ENCODE measurements at places on chromosomes 2 and 18.
A peak's percentile ranks its signal among the peaks of the same experiment; 100 is the strongest.

- DNase-seq, result peak; percentile 33
Observed at GRCh38 chr2:161223139-161223732, 63.0 kb downstream of the TANK start.

- DNase-seq, result no peak
Observed at GRCh38 chr2:147232225-147232669, 612.6 kb upstream of the ACVR2A start.

DNA sequence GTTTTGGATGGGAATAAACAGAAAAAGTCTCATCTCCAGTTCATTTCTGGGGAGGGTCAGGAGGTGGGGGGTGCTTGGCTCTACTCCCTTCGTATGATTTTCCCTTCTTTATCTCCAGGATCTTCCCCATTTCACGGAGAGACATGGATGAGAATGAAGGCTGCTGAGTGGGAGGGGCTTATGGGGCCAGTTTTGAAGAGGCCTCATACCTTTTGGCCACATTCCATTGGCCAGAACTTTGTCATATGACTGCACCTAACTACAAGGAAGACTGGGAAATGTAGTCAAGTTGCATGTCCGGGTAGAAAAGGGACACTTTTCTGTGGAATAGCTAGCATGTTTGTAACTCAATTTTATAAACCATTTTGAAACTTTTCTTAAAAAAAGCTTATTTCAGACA is 117.6 kb downstream of the NEDD4L start:
- no peak for DNase-seq

DNA sequence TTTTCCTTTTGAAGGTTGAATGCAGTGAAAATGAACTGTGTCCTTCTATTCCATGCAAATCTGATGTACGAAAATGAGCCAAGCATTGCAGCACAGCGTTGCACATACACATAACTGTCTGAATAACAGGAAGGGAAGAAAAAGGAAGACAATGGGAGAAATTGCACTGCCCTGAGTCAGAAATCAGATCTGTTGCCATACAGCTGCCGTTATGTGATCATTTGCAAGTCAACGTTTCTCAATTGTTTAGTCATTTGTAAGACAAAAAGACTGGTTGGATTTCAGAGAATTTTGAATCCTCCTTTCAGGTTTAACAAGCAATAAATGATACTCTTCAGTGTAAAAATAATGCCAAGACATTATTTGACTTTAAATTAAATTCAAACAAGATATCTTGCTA is 284.1 kb downstream of the DSEL start:
- peak; percentile 23 for DNase-seq

DNA sequence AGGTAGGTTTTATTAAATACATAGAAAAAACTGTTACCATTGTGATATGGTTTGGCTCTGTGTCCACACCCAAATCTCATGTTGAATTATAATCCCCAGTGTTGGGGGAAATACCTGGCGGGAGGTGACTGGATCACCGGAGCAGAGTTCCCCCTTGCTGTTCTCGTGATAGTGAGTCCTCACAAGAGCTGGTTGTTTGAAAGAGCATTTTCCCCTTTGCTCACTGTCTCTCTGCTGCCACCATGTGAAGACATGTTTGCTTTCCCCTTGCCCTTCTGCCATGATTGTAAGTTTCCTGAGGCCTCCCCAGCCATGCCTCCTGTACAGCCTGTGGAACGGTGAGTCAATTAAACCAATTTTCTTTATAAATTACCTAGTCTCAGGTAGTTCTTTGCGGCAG is 352.7 kb upstream of the SLC39A10 start:
- DNase-seq, result no peak

GRCh38 chr2:191957996-191958860 is 111.3 kb upstream of the CAVIN2 start:
- DNase-seq, result no peak

- DNase-seq, result no peak
Observed at GRCh38 chr2:10876394-10876793, 35.3 kb upstream of the KCNF1 start.

DNA sequence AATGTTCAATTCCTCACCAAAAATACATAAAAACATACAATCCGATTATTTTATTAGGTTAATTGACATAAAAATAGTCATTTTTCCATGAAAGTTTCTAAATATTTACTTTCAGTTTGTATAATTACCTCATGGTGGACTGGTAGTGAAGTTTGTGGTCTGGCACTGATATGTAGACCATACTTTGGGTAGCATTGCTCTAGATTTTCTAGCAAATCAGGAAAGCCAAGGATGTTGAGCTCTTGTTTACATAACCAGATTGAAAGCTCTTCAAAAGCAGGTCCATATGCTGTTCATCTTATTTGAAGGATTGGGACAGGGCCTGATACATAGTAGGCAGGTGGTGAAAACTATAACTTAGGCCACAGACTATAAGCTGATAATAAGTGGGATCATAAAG is 61.8 kb downstream of the COMMD1 start:
- DNase-seq, result peak; percentile 15

- no peak for DNase-seq
Observed at GRCh38 chr2:48233005-48233404, 296.9 kb upstream of the STON1 start.

DNA sequence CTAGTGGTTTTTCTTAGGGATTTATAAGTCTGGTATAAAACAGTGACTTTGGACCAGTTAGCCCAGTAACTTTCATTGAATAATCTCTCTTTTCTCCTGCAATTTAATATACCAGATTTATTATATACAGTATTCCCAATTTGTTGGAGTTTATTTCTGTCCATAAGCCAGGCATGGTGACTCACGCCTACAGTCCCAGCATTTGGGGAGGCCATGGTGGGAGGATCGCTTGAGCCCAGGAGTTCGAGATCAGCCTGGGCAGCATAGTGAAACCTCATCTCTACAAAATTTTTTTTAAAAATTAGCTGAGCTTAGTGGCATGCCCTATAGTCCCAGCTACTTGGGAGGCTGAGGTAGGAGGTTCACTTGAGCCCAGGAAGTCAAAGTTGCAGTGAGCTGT is 26.7 kb downstream of the CNNM4 start:
- DNase-seq, result no peak

DNA sequence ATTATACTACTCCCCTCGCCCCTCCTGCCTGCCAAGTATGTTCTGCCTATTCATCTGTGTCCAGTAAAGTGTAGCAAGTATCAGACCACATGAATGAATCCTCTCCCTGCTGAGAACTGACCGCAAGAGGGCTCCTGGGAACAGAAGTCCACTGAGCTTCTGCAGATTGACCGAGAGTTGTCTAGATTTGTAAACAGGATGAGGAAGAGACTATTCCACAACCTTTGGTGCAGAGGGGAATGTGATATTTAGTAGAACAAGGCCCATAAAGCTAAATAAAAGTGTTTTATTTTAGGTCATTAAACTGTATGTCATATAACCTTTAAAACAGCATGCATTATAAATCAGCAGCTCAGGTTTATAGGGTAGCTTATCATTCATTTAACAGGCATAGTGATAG is 377.0 kb downstream of the DCC start:
- peak; percentile 38 for DNase-seq

DNA sequence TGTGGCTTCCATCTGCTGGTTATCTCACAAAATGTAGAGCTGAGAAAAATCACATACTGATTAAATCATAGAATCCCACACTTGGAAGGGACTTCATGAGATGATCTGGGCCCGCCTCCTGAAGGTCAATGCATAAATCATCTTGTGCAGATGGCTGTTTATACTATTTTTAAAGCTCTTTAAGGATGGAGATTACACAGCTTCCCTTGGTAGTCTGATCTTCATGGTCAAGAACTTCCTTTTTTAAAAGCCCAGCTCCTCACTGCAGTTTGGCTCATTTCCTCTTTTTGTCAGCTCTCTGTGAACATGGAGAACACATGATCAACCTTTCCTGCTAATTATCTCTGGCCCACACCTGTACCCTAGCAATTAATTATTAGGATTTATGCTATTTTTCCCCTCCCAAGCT is 25.9 kb downstream of the GCG start:
- no peak for DNase-seq

GRCh38 chr2:26976237-26976636 is 5.8 kb downstream of the MAPRE3 start:
- DNase-seq, result no peak

DNA sequence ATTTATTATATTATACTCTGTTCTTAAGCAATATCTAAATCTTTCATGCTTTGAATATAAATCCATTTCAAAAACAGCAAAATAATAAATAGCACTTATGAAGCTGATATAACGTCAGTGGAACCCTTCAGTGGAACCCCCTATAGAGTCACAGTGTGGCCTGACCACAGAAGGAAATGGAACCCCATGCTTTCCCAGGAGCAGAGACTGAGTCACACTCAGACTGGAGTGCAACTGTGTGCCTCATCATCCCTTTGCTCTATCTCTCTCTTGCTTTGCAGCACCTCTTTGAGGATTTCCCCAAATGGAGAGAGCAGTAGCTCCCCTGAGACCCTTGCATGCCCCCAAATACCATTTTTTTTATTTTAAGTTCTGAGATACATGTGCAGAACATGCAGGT is 13.1 kb downstream of the NXPH2 start:
- peak; percentile 29 for DNase-seq

- DNase-seq, result no peak
Observed at GRCh38 chr18:57559314-57559713, 27.2 kb downstream of the FECH start.

GRCh38 chr2:45965871-45966498 is 314.5 kb downstream of the PRKCE start:
- DNase-seq, result no peak

- DNase-seq, result no peak
Observed at GRCh38 chr2:208074610-208075356, 49.5 kb upstream of the PLEKHM3 start.

DNA sequence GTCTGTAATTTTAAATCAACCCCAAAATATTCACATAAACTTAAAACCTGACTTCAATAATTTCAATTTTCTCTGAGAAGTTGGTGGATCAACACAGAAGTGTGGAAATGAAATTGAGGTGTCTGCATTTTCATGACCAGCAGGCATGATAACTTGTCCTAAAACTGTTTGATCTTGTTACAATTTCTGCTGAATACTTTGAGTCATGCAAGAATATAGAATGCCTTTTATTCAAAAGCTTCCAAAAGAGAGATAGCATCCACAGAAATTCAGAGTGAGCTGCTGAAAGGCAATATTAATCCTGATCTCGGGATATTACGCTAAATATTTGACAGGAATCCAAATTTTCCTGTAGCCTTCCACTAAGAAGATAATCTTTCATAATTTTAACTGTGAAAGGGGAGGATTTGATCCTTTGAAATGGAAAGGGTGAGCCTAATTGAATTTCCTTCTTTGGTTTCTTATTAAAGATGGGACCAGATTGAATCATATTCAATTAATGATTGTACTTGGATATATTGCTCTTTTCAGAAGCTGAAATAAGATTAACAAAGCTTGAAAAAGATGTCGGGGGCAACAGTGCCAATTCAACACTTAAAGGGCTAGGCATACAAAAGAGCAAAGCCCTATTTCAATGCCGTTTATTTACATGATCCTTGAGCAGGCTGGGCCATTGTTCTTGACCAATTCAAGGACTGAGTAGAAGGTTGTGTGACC is 129.3 kb downstream of the NCKAP5 start:
- DNase-seq, result no peak

GRCh38 chr2:185984670-185985069 is 246.1 kb downstream of the FSIP2 start:
- DNase-seq, result no peak

DNA sequence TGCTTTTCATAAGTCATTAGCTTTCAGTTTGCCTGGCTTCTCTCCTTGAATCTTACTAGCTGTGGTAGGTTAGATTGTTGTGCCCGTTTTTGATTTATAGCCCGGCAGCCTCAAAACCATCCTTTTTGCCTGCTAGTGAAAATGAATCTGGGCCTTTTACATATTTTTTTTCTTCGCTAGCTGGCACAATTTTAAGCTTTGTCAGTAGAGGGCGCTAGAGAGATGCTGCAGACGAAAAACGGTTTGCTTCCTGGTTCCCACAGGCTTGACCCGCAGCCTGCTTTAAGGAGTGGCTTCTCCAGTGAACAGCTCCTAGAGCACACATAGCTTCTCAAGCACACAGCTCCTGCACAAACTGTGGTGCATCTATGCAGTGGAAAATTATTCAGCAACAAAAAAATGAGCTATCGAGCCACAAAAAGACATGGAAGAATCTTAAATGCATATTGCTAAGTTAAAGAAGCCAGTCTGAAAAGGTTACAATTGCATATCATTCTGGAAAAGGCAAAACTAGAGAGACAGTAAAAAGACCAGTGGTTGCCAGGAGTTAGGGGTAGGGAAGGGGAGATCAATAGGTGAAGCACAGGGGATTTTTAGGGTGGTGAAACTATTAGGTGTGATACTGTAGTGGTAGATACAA is 47.9 kb downstream of the E2F6 start:
- no peak for DNase-seq

DNA sequence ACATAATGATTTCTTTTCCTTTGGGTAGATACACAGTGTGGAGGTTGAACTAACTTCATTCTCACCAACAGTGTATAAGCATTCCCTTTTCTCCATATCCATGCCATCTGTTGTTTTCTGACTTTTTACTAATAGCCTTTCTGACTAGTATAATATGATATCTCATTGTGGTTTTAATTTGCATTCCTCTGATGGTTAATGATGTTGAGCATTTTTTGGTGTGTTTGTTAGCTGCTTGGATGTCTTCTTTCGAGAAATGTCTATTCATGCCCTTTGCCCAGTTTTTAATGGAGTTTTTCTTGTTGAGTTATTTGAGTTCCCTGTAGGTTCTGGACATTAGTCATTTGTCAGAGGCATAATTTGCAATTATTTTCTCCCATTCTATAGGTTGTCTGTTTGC is 59.8 kb downstream of the MARCHF4 start:
- no peak for DNase-seq

GRCh38 chr18:10670856-10671255 is 145.0 kb downstream of the NAPG start:
- DNase-seq, result no peak

DNA sequence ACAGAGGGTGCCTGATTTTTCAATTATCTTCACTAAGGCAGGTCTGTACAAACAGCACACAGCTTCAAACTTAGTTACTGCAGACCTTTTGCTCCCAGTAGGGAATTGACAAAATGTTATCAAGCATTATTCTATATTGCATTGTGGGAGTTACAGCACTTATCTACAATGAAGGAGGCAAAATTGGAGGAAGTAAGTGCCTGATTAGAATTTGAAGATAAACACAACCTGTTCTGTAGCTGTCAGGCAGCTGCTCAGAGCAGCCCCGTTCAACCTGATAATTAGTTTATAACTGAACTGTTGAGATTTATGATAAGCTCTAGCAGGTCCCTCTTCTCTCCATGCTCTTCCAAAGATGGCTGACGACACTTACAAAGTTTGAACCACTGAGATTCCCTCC is 364.4 kb upstream of the CYRIA start:
- DNase-seq, result no peak

DNA sequence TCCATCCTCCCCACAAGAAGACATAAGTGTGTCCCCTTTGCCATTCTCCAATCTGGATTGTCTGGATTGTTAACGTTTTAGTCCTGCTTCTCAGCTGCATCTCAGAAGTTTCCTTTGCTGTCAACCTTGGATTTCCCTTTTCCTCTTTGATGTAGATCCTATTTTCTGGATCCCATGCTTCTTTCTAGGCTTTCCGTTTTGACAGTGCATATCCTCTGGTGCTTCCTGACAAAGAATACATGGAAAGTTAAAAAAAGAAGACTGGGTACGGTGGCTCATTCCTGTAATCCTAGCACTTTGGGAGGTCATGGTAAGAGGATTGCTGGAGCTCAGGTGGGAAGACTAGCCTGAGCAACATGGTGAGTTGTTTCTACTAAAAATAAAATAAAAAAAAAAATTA is 26.8 kb downstream of the ABI2 start:
- DNase-seq, result no peak
